ENCODE measurements at places on chromosomes 13 and 19.

DNA sequence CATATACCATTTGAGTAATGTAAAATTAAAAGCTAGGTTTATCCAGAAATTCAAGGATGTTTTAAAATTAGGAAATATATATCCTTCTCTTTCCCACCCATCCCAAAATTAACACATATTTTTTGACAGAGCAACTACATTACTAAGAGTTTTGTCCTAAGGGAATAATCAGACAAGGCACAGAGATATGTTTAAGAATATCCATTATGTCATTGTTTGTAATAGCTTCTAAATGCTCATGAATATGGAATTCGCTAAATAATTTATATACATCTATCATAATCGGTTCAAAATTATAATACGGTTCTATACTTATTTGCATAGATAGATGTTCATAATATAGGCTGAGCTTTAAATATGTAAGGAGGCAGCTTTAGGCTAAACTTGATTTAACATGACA is 9.8 kb downstream of the UBL3 start:
- DNase-seq: no peak

GRCh38 chr13:113272031-113272430 is 25.0 kb upstream of the LAMP1 start:
- DNase-seq: no peak

DNA sequence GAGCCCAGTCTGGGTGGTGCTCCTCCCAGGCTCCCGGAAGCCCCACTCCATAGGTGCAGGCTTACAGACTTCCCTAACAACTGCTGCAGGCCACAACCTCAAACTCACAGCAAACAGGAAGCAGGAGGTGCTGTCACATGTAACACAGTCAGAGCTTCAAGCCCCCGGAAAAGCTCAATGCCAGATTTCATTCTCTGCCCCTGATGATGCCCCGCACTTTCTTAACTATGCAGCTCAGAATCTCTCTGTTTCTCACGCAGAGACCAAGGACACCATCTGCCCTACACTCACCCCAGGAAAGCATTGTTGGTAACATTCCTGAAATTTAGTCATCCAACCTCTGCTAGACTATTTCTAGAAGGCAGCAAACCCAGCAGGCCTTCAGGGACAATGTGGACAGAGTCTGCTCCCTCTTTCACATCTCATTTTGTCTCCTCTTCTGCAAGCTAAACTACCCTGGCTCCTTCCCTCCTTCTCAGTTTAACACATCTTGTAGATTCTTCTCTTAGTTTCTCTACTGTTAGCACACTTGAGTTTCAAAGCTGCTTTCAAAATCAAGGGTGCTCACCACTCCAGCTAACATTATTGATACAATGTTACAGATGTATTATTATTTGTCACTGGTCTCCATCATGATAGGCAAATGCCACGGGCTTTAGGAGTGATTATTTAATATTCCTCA is 162.5 kb downstream of the KCTD12 start:
- DNase-seq: no peak

DNA sequence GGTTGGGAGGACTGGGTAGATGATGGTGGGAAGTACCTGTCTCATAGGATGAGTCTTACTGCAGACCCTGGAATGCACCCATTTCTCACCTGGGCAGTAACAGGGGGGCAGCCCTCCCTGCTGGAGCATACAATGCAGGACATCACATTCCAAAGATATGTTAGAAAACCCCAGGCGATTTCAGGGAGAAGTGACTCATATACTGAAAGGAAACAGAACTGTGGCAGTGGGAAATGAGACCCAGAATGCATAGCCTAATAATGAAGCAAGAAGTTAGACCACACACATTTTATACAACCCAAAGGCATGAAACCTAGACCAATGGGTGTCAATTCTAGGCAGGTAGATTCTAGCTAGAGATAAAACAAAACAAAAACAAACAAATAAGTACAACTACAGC is 402.7 kb downstream of the IRS2 start:
- DNase-seq: no peak

DNA sequence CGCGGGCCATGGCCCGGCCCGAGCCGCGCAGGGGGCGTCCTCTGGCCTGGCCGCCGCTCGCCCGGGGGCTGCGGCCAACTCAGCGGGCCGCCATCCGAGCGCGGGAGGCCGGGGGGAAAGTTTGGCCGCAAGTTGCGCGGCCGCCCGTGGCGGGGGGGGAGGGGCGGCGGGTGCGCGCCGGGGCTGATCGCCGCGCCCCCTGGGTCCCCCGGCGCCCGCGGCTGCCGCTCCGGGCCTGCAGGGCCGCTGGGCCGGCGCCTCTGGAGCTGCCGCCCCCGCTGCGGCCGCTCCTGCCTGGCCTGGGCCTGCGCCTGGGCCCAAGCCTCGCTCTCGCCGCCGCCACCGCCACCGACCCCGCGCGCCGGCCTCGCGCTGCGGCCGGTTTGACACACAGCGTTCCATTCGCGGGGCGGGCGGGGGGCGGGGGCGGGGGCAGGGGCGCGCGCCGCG is at the start of gene NR2F6:
Gene NR2F6 (minus strand): TSS at position 385 of the 450 bp plus-strand sequence. CDS start 699 bp downstream, outside the sequence.
- DNase-seq: no peak

DNA sequence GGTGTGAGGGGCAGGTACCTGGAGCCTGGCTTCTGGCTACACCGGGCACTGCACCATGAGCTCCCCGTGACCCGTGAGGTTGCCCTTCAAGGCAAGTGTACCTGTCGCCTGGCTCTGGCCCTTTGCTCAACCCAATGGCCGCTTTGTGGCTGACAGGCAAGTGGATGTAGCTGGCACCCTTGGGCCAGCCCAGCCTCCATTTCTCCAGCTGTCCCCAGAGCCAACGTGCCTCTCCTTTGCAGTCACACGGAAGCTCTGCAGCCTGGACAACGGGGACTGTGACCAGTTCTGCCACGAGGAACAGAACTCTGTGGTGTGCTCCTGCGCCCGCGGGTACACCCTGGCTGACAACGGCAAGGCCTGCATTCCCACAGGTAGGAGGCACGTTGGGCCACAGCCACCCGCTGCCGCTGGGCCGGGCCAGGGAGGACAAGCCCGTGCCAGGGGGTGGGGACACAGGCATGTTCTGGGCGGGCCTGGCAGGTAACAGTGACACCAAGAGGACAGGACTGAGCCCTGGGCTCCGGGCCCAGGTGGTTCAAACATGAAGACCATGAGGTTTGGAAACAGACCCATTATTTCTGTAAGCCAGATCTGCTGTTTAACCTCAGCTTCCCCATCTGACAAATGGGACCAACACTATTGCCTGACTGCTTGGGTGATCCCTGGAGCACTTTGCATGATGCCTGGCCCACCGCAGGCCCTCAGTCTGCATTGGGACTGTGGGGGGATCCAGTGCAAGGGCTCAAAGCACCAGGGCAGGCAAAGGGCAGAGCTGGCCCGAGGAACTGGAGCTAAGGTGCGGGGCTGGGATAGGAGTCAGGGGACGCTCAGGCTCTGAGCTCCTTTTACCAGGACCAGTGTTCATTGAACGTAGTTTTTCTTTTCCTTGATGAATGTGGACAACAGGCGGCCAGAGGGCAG is 17.5 kb upstream of the PROZ start:
- DNase-seq: no peak

DNA sequence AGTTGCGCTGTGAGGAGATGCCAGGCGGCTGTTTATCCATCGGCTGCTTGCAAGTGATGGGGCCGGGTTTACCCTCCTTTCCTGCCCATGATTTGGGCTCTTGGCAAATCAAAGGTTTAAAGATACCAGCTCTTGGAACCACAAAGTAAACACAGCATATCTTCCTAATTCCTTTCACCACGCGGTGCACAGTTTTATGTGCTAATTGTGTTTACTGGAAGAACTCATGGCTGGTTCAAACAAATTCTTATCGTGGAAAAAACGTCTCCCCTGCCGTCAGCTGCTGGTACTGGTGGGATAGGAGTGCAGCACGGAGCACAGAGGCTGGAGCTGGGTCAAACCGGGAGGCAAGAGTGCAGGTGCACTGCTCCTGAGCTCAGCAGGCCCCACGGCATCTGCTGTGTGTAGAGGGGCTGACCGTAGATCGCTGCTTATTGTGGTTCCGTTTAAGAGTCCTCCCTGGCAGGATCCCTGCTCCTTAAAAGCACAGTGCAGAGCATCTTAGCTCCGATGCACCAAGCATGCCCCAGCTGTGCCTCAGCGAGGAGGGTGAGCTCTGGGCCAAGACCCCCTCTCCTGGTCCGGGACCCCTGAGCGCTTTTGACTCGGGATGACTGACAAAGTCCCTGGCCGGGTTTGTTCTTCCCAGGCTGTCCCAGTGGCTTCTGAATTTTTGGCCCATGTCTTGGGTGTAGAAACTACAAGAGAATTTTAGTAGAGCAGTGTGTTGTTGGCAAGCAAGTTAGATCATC is 51.3 kb upstream of the GAS6 start:
- no peak for DNase-seq

DNA sequence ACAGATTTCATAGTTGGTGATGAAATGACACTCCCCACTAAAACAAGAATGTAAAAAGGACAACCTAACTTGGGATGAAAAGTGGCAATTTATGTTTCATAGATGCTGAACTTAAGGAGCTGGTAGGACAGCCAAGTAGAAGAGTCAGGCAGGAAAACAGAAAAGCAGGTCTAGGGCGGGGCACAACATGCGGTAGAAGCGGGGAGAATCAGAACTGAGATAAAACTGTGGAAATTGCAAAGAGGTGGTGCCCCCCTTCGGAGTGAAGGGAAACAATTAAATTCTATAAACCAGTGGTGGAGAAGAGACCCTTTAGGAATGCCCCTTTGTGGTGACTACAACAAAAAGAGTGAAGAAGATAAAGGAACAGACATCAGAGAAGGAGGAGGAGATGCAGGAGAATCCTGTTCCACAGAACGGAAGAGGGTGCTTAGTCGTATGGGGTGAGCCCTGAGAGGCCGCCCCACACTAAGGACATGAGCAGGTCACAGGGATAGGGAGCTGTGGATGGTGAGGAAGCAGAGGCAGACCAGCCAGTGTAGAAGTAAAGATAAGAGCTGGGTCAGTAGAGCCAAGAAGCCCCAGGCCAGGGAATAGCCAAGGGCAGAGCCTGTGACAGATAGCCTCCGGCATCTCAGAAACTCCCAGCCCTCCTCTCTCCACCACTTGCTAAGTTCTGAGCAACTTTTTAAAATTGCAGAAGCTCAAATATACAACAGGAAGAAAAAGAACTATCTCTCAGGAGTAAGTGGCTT is 100.3 kb upstream of the DOCK9 start:
- DNase-seq: no peak
